ENCODE measurements at places on chromosomes 2 and 18.

- DNase-seq: no peak
These were observed 9.7 kb downstream of the STK39 start for GRCh38 chr2:168237741-168238140.

DNA sequence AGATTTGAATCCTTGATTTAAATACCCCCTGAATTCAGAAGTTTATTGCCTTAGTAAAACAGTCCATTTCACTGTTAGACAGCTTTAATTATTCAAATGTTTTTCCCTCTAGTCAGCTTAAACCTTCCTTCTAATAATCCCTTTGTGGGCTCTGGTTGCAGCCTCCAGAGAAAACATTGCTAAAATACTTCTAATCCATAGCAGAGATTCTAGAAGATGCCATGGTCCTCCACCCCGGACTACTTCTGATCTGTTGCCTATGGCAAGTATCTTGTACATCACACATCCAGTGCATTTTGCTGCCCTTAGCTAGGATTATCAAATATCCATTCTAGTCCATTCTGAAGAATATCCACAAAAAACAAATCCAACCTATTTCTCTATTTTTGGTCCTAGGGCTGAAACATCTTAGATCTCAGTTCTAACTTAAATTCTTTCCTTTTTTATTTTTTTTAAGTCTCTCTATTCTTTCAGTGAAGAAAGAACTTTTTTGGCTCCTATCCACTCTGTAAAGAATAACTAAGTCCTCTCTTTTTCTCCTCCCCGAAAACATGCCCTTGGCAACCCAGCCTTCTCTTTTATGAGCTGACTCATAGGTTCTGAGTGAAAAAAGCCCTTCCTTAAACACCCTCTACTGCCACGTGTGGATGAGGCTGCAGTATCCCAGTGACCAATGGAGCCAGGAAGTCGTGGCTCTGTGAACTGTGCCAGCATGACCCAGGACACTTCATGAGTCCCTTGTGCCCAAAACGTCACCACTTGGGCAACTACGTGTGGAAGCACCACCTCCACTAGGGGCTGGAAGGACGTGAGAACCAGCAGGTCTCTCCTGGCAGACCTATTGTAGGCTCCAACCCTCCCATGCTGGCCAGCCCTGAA lies 349.8 kb downstream of the TNS1 start:
- no peak for DNase-seq

DNA sequence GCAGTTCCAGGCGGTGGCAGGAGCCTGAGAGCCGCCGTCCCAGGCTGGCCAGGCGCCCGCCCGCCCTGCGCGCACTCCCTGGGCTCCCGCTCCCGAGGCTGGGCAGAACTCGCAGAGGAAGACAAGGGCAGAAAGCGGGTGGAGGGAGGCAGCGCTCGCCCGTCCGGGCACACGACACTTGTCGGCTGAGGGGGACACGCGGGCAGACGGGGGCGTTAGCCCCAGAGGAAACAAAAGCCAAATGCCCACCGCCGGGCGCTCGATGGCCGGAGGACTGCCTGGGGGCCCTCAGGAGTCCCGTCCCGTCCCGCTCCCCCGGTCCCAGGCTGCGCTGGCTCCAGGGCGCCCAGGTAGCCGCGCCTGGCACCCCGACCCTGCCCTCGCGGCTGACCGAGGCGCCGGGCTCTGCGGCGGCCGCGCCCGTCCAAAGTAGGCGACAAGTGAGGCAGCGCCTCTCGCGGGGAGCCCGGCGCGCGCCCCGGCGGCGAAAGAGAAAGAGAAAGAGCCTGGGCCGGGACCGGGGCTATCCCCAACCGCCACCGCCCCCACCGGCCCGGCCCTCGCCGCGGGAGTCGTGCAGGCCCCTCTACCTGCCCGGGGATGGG lies 491 bp downstream of the L3MBTL4 start:
- DNase-seq: no peak

GRCh38 chr2:10462178-10463083 lies 14.3 kb upstream of the ODC1 start:
- no peak for DNase-seq

- DNase-seq: no peak
These were observed 5.1 kb downstream of the FIGLA start for GRCh38 chr2:70785137-70785911.

DNA sequence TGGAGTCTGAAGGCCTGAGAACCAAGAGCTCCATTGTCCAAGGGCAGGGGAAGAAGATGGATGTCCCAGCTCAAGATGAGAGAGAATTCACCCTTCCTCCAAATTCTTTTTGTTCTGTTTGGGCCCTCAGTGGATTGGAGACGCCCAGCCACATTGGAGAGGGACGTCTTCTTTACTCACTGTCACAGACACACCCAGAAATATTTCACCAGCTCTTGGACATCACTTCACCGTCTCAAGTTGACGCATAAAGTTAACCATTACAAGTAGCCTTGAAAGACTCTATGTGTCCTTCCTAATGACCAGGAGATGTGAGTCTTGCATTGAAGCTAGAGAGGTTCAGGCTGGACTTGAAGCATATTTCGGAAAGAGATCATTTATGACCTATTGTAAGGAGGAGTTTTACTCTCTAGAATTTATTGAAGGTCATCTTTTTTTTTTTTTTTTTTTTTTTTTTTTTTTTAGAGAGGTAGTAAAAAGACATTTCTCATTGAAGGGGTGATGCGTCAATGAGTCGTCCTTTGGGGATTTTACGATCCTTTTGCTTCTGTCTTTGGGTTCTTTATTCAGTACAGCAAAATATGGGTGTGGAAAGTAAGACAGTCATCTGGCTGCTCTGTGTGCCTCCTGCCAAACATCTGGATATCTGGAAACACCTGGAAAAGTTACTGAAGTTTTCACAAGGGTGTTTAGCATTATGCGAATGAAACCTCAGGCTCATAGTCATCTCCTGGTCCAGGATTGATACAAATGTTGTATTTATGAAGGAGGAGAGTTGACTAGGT lies 118.1 kb downstream of the PRPF40A start:
- DNase-seq: no peak

DNA sequence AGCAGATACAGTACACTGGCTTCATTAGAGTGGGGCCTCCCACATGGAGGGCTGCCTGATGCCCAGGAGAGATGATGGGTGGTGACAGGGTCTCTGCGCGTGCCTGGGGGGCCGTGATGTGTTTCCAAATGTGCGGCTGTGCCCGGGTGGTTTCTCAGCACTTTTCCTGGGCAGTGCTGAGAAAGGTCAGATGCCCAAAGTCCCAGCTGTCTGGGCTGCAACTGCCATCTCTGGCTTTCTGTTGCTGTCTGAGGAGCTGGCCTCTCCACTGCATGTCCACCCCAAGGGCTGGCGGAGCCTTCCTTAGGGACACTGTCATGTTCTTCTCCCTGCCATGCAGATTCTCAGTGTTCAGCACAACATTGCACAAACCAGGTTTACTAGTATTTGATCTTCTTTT lies 62.7 kb upstream of the NFATC1 start:
- DNase-seq: no peak

DNA sequence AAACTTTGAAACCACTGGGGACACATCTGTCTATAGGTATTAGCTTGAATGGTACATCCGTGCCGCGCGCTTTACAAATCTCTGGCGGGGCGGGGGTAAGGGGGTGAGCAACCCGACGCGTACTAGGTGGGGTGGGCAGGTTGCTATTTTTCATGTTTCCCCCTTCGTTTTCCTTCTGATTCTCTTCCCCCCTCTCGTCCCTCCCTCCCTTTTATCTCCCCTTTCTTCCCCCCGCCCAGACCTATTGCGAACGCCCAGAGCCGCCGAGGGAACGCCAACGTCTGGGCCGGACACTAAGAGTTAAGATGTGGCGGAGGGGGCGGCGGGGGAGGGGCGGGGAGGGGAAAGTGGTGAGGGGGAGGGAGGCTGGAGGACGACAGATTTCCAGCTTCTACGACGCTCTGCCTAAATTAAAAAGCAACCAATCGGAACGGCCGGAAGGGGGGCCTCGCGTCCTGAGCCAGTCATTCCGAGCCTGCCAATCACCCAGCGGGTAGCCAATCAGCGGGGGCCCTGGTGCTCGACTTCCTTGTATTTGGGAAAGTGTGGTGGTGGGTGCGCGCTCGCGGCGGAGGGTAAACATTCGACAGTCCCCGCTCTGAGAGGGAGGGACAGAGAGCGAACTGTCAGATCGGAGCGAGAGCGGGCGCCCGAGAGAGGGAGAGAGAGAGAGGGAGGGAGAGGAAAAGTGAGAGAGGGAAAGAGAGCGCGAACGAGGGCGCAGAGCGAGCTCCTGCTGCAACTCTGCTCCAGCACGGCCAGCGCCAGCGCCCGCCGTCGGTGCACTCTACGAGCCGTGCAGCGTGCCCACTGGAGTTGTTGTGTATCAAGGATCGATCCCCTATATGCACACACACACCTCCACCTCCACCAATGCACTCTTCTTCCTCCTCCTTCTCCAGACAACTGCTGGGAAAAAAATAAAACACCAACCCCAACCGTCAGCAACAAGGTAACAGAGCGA lies at the start of gene POU3F3:
POU3F3 (plus strand) TSS at position 582 of the 964 bp plus-strand sequence. CDS start 1,396 bp downstream, outside the sequence.
- DNase-seq: no peak

DNA sequence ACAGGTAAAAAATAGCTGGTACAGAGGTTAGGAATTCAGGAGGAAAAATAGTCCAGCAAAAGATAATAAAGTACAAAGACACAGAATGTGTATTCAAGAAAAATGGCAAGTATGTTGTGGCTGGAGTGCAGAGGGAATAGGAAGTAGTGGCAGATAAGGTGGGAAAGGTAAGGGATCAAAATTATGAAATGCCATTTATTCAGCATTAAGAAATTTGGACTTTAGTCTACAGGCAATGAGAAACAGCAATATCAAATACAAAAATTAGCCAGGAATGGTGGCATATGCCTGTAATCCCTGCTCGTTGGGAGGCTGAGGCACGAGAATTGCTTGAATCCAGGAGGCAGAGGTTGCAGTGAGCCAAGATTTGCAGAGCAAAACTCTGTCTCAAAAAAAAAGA lies 10.3 kb downstream of the MMADHC start:
- DNase-seq: no peak

GRCh38 chr2:14194233-14194632 lies 438.3 kb upstream of the LRATD1 start:
- DNase-seq: no peak

- no peak for DNase-seq
These were observed 84.7 kb downstream of the POLR1A start for GRCh38 chr2:86020984-86021383.

Measured in NCI-H2107 (cell line).